ENCODE measurements at places on chromosomes 3 and 15. TPM values are rescaled to one million over a fixed set of nuclear protein-coding genes. Genes with fewer than 3 reads are reported as not detected.

Gene GOLGA6D
- total RNA-seq, result not detected

Gene AP4E1
- total RNA-seq, result 12.6 TPM

Gene RETNLB
- not detected for total RNA-seq

Gene GP9
- not detected for total RNA-seq

Gene CFAP100
- total RNA-seq, result 3.7 TPM

Gene ANKRD34C
- under 0.01 TPM for total RNA-seq

Gene ITIH3
- not detected for total RNA-seq

Gene CASR
- total RNA-seq, result not detected

Gene ATP13A4
- 10.2 TPM for total RNA-seq

Gene C3orf49
- total RNA-seq, result not detected

Gene P3H2
- total RNA-seq, result 2.4 TPM

Gene TTLL13
- total RNA-seq, result under 0.01 TPM

Gene PML
- 3.7 TPM for total RNA-seq

Gene TLR9
- not detected for total RNA-seq

Gene SCAMP5
- total RNA-seq, result 42.8 TPM

Gene CX3CR1
- 7.3 TPM for total RNA-seq

Gene PAK6
- total RNA-seq, result 11.8 TPM

Gene CYP11A1
- not detected for total RNA-seq

Gene NSMCE3
- 15.9 TPM for total RNA-seq

Gene ZNF710
- 6.5 TPM for total RNA-seq

Gene VILL
- 9.8 TPM for total RNA-seq

Gene PTH1R
- total RNA-seq, result 2.0 TPM

Gene PLSCR1
- total RNA-seq, result 7.7 TPM

Gene SNRPN
- total RNA-seq, result 216 TPM

Gene CCDC12
- 25.3 TPM for total RNA-seq

Gene NOX5
- total RNA-seq, result under 0.01 TPM

Gene AGTR1
- 0.41 TPM for total RNA-seq

Gene FBN1
- total RNA-seq, result 18.8 TPM

Gene CLDN18
- not detected for total RNA-seq

Gene RPL39L
- total RNA-seq, result 15.5 TPM

Gene AMOTL2
- 62.0 TPM for total RNA-seq

Gene BCHE
- total RNA-seq, result 13.9 TPM

Gene RARB
- total RNA-seq, result 28.5 TPM

Gene PCCB
- 41.2 TPM for total RNA-seq

Gene VGLL3
- total RNA-seq, result 1.2 TPM

Gene CDHR4
- total RNA-seq, result not detected

Gene LMLN
- total RNA-seq, result 13.5 TPM

Gene PLCH1
- total RNA-seq, result 19.2 TPM

Gene NR1I2
- 0.82 TPM for total RNA-seq

Gene PTX3
- total RNA-seq, result 16.7 TPM

Gene SLC27A2
- 1.6 TPM for total RNA-seq

Gene ZNF860
- 2.0 TPM for total RNA-seq

Gene CCR3
- not detected for total RNA-seq

Gene TUSC7
- not detected for total RNA-seq

Gene SHC4
- 5.7 TPM for total RNA-seq

Gene ETV5
- total RNA-seq, result 25.7 TPM

Gene DCBLD2
- total RNA-seq, result 31.4 TPM

Gene FHIT
- 1.6 TPM for total RNA-seq

Gene RASGRP1
- 11.0 TPM for total RNA-seq

Gene SLC28A2
- total RNA-seq, result not detected

Gene CHCHD6
- total RNA-seq, result 33.8 TPM

Gene RPP25
- total RNA-seq, result 7.3 TPM

Gene CRELD1
- 15.5 TPM for total RNA-seq

Gene KLHL40
- total RNA-seq, result 0.41 TPM

Gene GXYLT2
- total RNA-seq, result 2.4 TPM

Gene OXTR
- 2.0 TPM for total RNA-seq

Gene SCAANT1
- not detected for total RNA-seq

Gene LDHAL6B
- total RNA-seq, result not detected
